ENCODE measurements at places on chromosomes 13 and 19.

- DNase-seq = no peak
Observed at GRCh38 chr13:113859311-113860050, 4.4 kb downstream of the GAS6 start.

DNA sequence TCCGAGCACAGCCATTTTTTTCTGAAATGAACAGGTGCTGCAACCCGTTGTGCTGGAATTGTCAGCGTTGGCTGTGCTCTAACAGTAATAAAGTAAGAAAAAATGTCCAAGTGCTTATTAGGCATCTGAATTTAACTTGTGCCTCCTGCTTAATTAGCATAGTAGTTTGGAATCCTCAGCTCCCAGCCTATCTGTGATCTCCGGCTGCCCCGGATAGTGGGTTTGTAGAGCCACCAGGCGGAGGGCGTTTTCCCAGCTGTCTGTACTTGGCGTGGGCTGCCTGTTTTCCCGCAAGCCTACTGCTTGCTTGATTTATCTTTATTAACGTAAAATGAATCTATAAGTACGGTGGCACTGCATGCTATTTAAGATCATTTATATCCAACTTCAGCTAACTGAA is 137.9 kb downstream of the MTUS2 start:
- no peak for DNase-seq

DNA sequence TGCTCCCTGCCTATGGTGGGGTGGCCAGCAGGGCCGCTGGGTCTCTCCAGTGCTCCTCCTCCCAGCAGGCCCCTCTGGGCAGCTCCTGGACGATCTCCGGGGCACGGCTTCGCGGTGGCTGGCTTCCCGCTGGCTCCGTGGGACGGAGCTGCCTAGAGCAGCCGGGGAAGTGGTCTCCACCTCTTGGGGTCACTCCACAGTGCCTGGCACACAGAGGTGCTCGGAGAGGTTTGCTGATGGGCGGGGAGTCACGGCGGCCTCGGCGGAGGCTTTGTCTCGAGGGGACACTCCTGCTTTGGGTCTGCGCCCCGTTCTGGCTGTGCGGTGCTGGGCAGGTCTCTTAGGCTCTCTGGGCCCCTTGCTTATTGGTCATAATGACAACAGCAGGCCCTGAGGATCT is 9.9 kb upstream of the CACTIN start:
- DNase-seq = no peak

DNA sequence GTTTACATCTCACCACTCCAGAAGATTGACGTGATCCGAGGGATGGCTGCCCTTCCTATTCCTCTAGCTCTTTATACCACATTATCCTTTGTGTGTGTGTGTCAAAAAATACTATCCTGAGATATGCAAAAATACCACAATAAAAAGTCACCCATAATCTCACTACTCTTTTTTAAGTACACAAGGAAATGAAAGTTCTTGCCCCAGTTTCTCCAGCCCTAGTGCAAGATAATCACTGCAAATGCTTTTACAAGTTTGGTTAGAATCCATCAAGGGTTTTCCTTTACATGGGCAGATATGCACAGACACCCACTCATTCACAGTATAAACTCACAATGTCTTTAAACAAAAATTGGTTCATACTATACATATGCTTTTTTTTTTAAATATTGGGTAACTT is 89.3 kb downstream of the DIAPH3 start:
- no peak for DNase-seq

DNA sequence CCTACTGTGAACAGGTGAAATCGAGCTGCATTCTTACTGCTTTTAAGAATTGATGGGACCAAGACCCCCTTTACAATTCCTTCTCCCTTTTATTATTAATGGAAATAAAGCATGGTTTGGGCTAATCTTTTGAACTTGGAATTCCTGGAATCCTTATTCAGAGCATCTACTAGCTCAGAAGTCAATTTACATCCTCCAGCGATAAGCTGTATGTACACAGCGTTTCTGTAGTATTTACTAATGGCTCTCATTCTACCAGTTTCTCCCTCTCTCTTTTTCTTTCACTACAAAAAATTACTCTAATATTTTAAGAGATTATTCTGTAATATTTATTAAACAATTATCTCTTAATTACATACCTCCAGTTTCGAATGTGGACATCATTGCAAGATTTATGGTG is 31.5 kb downstream of the FREM2 start:
- DNase-seq = no peak

GRCh38 chr19:3176715-3177501 is 1.7 kb upstream of the S1PR4 start:
- no peak for DNase-seq

GRCh38 chr13:40388617-40389016 is 277.8 kb downstream of the FOXO1 start:
- no peak for DNase-seq

DNA sequence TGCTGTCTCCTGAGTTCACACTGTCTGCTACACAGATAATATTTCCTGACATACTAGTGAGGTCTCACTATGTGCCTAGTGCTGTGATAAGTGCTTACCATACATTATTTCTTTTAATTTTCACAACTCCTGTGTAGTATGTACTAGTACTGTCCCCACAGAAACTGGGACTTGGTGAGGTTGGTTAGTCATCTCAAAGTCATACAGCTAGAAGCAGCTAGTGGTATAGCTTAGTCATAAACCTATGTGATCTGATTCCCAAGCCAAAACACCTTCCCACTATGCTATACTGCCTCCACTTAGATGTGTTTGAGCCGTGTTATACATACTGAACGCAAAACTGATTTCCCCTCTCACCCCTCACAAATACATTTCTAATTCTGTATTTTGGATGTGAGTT is 10.5 kb downstream of the MTMR6 start:
- no peak for DNase-seq

DNA sequence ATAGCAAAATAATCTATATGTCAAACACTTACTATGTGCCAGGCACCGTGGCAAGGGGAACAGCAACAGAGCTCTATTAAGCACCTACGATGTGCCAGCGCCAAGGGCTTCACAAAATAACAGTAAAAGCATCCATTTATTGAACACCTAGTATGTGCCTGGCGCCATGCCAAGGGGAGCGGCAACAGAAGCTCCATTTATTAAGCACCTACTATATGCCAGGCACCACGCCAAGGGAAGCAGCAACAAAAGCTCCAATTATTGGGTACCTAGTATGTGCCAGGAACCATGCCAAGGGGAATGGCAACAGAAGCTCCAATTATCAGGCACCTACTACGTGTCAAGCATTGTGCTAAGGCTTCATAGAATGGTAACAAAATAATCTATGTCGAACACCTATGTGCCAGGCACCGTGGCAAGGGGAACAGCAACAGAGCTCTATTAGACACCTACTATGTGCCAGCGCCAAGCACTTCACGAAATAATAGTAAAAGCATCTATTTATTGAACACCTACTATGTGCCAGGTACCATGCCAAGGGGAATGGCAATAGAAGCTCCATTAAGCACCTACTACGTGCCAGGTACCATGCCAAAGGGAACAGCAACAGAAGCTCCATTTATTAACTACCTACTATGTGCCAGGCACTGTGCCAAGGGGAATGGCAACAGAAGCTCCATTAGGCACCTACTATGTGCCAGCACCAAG is 107.7 kb downstream of the PTPRS start:
- DNase-seq = no peak

- DNase-seq = no peak
Observed at GRCh38 chr13:93364166-93364565, 137.6 kb downstream of the GPC6 start.

GRCh38 chr13:26557051-26557392 is 461 bp upstream of the WASF3 start:
- DNase-seq = no peak

DNA sequence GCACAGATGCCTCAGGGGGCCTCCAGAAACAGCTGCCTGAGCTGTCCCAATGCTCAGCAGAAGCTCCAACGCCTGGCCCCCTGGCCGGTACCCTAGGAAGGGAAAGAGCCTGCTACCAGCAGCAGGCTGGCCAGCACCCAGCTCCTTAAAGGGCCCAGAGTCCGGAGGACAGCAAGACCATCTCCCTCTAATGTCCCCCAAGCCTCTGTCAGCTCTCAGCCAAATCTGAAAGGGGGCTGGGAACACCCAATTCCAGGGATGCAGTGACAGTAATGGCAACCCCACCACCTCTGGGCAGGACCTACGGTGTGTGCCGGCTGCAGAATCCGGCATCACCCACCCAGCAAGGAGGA is 4.2 kb downstream of the PPP6R1 start:
- no peak for DNase-seq

DNA sequence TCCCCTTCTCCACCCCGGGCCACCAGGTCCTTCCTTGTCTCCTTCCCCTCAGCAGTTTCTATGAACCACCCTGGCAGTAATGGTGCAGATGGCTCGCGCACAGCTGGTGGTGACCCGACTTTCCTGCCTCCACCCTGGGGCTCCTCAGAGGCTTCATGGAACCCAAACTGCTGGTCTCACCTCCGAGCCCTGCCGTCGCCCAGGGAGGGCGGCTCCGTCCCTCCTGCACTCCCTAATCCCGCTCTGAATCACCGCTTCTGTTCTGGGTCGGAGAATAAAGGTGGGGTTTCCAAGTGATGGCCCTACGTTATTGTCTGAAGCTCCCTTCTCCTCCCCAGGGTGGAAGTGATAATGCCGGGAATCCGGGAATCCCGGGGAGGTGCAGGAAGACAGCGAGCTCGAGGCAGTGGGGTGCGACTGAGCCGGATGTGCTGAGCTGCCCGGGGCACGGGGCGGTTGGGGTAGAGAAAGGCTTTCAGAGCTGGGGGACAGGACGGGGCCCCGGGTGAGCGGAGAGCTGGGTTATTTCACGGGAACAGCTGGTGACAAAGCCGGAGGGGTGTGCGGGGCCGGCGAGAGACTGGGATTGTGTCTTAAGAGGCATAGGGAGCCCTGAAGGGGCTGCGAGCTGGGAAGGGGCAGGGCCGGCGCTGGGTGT is 711 bp downstream of the FUT2 start:
- DNase-seq = no peak

- no peak for DNase-seq
Observed at GRCh38 chr19:50239921-50240590, 36.6 kb downstream of the MYH14 start.

GRCh38 chr19:7104747-7105447 is 35.4 kb downstream of the ZNF557 start:
- DNase-seq = no peak

DNA sequence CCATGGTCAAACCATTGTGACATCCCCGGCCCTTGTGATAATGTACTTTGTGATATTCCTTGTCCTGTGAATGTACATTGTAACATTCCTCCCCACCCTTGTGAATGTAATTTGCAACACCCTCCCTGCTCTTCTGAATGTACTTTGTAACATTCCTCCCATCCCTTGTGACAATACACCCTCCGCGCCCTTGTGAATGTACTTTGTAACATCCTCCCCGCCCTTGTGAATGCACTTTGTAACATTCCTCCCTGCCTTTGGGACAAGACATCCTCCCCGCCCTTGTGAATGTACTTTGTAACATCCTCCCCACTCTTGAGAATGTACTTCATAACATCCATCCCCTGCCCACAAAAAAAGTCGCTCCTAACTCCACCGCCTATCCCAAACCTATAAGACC is 17.1 kb downstream of the ZNF846 start:
- DNase-seq = no peak

DNA sequence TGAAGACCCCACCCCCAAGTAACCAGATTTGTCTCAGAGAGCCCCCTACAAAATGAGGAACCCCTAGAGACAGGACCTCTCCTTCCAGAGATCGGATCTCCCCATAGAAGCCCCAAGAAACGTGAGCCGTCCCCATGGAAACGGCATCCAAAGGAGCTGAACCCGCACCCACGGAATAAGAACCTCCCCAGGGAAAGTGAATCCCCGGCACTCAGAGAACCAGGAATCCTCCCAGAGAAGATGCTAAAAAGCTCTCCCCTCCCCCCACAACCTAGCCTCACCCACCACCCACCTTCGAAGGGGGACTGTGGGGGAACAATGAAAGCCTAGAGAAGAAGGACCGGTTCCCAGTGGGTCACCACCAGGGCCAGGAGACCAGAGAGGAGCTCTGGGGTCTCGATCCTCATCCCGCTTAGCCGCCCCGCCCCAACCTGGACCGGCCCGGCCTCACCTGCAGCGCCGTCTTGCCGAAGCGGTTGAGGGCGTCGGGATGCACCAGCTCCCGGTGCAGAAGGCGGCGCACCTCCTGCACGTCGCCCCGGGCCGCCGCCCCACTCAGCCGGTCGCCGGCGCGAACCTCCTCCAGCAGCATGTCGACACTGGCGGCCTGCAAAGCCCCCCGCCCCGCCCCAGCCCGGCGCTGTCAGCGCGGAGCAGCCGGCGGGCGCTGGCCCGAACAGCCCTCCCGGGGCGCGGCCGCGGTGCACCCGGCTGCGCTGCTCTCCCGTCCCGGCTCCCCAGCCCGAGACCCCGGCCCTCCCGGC is 535 bp downstream of the CDKN2D start:
- no peak for DNase-seq

GRCh38 chr13:60043262-60043661 is 120.5 kb downstream of the DIAPH3 start:
- no peak for DNase-seq

- no peak for DNase-seq
Observed at GRCh38 chr13:38417241-38417640, 67.6 kb downstream of the UFM1 start.

GRCh38 chr13:73987618-73988017 is 146.6 kb downstream of the KLF12 start:
- DNase-seq = no peak

GRCh38 chr13:102993348-102993747 is 72.9 kb downstream of the SLC10A2 start:
- no peak for DNase-seq

DNA sequence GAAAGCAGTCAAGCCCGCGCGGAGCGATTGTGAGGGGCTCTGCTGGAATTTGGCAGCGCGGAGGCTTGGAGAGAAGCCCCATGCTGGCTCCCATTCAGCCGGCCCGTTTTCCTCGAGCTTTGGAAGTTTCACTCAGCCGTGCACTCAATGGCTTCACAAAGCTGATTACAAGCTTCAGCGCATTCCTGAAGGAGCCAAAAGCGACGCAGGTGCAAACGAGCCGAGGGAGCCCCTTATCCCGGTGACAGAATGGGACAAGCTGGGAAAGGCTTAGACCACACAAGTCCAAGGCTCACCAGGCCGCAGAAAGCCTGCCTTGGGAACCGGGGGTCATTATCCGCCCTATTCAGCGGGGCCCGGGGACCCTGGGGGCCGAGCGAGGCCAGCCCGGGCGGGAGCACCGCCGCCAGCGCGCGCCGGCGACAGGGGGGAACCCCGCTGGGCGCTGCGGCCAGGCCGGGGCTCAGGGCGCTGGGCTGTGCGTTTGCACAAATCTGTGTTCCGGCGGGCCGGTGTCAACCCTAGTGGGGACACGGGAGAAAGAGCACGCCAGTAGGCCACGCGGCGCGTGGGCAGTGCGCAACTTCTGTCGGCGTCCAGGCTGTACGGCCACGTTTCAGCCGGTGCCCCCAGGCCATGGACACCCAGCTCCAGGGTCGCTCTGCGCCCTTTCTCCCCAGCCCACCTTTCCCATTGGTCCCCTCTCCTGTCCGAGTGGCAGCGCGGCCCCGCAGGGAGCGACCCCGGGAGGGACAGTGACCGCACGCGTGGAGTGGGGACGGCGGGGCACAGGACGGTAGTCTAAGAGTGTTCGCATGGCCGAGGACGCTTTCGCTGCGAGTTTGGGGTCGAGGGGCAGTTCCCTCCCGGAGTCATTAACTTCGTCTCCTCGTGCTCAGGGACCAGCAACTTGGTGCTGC is 37.3 kb downstream of the SOX1 start:
- DNase-seq = no peak

Data from BE2C (cell line).